ENCODE measurements at places on chromosomes 5 and 9. TPM values are rescaled to one million over a fixed set of nuclear protein-coding genes. Genes with fewer than 3 reads are reported as not detected.

The PCDHGC4 gene
- total RNA-seq: 1.7 TPM

The ELOVL7 gene
- total RNA-seq: 5.6 TPM

The RIGI gene
- 11.0 TPM for total RNA-seq

The NR5A1 gene
- total RNA-seq: not detected

The DBH gene
- total RNA-seq: not detected

The ATG10 gene
- 4.9 TPM for total RNA-seq

The FOXD4L5 gene
- total RNA-seq: not detected

The FLT4 gene
- 26.8 TPM for total RNA-seq

The SCGB3A2 gene
- not detected for total RNA-seq

The PCDHGA8 gene
- 0.87 TPM for total RNA-seq

The SEMA6A gene
- total RNA-seq: 24.0 TPM

DNA sequence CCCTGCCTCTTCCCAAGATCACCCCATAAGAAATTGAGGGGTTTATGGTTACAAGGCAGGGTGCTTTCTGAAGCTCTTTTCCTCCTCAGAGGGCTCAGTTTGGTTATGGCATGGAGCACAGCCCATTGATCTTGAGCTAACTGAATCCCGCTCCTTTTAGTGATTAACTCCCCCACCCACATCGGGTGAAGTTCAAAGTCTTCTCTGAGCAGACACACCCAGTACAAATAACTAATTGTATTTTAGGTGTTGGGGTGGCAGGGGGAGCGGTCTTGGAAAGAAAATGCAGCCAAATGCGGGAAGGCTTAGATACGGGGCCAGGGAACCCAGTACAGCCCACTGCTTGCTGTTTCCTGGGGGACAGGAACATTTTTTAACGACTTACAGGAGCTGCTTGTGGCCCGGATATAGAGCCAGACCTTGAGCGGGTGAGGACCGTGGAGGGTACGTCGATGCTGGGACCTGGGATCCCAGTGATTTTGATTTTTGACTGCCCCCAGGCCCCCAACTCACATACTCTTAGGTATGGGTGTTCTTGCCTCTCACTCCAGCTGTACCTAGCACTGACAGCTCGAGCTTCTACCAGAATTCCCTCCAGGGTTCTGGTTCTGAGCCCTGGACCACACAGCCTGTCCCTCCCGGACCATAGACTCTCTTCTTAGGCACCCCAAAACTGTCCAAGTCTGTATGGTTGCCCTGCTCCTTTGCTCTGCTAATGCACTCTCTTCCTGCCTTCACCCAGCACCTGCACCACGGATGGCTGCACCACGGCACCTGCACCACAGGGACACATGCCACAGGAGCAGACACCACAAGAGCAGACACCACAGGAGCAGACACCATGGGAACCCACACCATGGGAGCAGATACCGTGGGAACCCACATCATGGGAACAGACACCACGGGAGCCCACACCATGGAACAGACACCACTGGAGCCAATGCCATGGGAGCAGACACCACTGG lies 18.3 kb upstream of the RXRA start:
- DNase-seq: no peak

GRCh38 chr9:3277200-3277599 lies 248.6 kb downstream of the RFX3 start:
- no peak for DNase-seq

- no peak for DNase-seq
These were observed 237.7 kb upstream of the MEF2C start for GRCh38 chr5:89120719-89121118.

- peak; percentile 81 for DNase-seq
These were observed 54.6 kb downstream of the AHRR start for GRCh38 chr5:375921-376798.

GRCh38 chr9:33263131-33264002 lies 1.1 kb downstream of the BAG1 start:
- DNase-seq: no peak

DNA sequence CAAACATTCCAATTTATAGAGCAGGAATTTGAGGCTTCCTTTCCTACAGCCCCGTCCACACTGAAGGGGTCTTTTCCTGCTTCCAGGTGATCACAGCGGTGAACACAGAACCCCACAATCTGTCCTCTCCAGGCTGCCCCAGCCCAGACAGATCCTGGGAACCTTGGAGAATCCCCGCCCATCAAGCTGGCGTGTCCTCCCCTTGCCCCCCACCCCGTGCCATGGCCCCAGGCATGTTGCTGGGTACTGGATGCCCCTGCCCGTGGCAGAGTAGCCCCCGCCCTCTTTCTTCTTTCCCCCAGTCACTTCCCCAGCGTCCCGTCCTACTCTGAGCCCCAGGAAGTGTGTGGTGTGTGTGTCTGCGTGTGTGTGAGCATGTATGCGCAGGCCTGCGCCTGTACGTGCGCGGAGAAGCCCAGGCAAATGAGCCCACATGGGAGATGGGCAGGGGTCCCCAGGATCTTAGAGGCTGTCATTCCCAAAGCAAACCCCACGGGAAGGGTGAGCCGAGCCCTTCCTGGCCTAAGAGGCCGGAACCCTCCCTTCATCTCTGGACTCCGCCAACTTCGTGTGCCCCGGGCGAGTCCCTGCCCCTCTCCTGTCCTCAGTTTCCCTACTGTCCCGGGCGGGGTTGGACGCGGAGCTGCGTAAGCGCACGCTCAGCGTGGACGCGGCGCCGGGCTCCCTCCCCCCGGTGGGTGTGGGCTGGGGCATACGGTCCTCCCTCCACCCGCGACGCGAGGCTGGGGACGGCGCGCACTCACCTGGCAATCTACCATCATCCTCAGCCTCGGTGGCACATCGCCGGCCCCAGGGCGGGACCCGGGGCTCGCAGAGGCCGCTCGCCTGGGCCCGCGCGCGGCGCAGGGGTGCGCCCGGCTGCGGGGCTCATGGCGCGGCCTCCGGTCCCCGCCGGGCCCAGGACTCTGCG lies 15.2 kb downstream of the GBGT1 start:
- no peak for DNase-seq

GRCh38 chr5:10987276-10987924 lies 226.4 kb upstream of the DAP start:
- DNase-seq: no peak

- DNase-seq: no peak
These were observed 168.8 kb downstream of the DROSHA start for GRCh38 chr5:31362931-31363568.

GRCh38 chr9:126211441-126212074 lies 115.1 kb upstream of the MVB12B start:
- no peak for DNase-seq

- DNase-seq: no peak
These were observed 20.2 kb downstream of the ASTN2 start for GRCh38 chr9:117394655-117395054.

GRCh38 chr9:107737987-107738743 lies 248.6 kb upstream of the KLF4 start:
- no peak for DNase-seq

DNA sequence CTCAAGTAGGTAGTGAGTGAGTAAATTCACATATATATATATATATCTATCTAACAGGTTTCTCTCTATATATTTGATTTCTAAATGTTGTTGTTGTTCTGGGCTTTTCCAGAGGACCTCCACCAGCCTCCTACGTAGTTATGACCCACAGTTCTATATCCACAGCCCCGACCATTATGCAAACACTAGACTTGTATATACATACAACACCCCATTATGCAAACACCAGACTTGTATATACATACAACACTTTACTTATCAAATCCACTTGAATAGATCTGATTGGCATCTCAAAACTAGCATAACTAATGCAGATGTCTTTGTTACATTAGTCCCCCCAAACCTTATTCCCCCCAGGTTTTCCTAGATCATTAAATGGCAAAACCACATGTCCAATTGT lies 108.7 kb downstream of the JAKMIP2 start:
- no peak for DNase-seq

DNA sequence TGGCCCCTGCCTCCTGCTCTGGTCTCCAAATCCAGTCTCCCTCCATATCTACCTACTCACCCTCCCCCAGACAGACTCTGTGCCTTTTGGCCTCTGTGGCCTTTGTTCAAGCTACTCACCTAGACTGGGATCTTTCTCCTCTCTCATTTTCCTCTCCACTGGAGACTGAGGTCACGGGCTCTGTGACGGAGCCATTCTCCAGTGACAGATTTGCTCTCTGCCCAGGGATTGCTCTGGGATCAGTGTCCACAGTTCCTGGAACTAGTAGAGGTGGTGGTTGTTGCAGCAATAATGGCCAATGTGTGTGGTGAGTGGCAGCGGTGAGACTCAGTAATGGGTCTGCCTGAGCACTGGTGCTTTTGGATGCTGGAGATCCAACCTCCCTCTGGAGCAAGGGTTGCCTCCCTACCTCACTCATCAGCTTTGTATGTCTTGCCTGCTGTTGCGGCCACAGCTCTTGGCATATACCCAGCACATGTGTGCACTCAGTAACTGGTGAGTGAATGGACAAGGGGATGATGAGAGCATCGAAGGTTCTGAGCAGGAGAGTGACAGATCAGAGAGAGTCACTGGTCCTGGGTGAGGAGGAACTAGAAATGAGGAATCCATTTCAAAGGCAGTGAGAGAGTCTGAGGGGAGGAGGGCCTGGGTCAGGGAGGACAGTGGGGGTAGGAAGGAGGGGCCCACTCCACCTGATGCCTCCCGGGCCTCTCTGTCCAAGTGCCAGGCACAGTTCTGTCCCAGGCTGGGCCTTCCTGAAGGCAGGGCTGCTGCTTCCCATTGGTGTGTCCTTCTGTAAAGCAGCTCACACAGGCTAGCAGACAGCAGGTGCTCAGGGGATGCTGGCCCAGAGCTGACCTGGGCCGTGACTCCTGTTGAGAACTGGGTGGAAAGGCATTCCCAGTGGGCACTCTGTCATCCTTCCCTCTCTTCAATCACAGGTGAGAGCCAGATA lies 96.5 kb upstream of the PITX1 start:
- DNase-seq: no peak

- peak; percentile 81 for DNase-seq
These were observed 27.6 kb downstream of the COL15A1 start for GRCh38 chr9:98971168-98971914.

GRCh38 chr9:89048616-89049015 lies 57.3 kb downstream of the S1PR3 start:
- no peak for DNase-seq

DNA sequence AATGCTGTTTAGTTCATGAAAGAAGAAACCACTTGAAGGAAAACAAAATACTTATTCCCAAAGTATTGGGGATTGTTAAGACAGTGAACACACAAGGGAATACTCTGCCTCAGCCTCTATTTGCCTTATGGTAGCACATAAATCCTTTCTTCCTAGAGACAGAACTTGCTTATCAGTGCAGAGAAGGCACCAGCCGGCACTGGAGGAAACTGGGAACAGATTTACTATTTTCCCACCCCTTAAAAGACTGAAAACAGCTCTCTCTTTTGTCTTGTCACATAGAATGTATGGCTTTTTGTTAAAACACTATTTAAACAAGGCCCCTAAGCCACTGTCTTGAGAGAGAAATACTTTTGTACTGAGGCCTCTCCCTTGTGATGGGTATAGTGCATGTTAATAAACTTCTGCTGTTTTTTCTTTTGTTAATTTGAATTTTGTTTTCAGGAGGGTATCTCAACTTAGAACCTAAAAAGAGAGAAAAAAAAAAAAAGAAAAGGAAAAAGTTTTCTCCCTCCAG lies 40.7 kb upstream of the EDIL3 start:
- DNase-seq: no peak

- DNase-seq: no peak
These were observed 350.5 kb upstream of the DAB2 start for GRCh38 chr5:39775086-39775796.

- DNase-seq: no peak
These were observed 27.1 kb downstream of the FRMD3 start for GRCh38 chr9:83511051-83511450.

GRCh38 chr9:125914411-125914810 lies 167.2 kb downstream of the PBX3 start:
- DNase-seq: no peak

DNA sequence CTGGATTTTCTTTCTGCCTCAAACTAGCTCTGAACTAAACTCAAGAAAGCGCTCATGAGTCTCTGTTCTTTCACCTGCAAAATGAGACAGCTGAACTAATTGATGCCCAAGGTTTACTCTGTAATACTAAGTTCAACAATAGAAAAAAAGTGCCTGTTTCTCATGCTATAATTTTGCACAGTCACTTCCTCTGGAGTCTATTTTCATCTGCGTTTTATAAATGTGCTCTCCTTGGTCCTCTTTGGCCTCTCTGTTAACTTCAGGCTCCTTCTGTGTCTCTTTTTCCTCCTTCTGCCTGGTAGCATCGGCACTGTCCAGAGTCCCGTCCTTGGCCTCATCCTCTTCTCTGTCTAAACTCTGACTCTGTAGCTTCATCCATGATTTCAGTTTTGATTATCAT lies 311.9 kb upstream of the TLE4 start:
- DNase-seq: no peak

DNA sequence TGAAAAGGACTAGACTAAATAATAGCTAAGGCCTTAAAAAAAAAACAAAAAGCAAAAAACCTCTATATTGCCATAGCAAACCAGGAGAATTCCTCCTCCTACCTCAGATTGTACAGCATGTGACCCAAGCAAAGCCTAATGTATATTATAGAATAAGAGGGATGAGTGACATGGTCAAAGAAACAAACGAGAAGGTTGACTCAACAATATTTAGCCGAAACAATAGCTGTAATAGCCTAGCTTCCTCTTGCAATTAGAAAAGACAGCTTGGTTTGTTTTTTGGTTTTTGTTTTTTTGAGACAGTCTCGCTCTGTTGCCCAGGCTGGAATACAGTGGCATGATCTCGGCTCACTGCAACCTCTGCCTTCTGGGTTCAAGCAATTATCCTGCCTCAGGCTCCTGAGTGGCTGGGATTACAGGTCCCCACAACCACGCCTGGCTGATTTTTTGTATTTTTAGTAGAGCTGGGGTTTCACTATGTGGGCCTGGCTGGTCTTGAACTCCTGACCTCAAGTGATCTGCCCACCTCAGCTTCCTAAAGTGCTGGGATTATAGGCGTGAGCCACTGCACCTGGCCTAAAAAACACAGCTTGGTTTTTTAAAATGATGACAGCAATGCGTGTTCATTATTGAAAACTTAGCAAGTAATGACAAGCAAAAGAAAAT lies 5.6 kb downstream of the NLN start:
- no peak for DNase-seq

All from mesenteric fat pad (tissue), 1 donor.